ENCODE measurements at places on chromosomes 13 and 19.

DNA sequence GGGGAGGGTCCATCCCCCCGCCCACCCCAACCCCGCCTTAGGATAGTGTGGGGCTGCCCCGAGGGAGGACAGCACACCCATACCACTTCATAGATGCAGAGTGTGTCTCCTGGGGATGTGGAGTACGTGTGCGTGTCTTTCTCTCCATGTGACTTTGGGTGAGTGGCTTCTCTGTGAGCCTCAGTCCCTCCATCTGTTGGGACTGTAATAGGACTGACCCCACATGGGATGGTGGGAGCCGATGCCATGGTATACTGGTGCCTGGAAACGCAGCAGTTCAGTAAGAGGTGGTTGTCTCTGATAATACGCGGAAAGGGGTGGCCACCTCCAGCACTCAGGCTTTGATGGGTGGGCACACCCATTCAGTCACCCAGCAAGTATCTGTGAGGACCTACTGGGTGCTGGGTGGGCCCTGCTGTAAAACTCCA, 816 bp upstream of the PRKD2 start:
- ATAC-seq = no peak

- peak; percentile 99 for ATAC-seq
Observed at GRCh38 chr19:37251308-37252229, 33.6 kb downstream of the ZNF383 start.

GRCh38 chr13:23790577-23791170, 98.5 kb downstream of the MIPEP start:
- no peak for ATAC-seq

- ATAC-seq = no peak
Observed at GRCh38 chr13:49457221-49457620, 13.1 kb downstream of the SETDB2 start.

DNA sequence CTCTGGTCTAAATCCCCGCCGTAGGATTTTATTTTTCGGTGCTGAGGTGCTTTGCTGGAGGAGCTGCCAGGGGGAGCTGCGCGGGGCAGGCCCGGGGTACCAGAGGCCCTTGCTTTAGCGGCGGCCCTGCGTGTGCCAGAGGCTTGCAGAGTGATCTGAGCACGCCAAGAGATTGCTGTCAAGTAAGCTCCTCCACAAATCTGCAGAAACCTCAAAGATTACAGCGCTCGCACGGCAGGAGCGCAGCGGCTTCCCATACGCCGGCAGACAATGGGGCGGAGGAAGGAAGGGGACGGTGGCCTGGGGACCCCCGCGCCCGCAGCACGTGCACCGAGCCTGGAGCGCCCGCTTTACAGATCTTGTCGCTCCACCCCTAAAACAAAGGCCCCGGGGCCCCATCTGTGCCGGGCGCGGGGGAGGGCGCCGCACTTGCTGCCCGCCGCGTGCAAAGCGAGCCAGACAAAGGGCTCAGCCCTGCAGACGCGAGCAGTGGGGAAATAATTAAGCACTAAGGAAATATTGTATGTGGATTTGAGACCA, 9.1 kb upstream of the C19orf12 start:
- ATAC-seq = no peak

GRCh38 chr19:2332341-2333026, 4.0 kb downstream of the SPPL2B start:
- ATAC-seq = no peak

- ATAC-seq = no peak
Observed at GRCh38 chr13:41457589-41458186, 338 bp downstream of the RGCC start.

DNA sequence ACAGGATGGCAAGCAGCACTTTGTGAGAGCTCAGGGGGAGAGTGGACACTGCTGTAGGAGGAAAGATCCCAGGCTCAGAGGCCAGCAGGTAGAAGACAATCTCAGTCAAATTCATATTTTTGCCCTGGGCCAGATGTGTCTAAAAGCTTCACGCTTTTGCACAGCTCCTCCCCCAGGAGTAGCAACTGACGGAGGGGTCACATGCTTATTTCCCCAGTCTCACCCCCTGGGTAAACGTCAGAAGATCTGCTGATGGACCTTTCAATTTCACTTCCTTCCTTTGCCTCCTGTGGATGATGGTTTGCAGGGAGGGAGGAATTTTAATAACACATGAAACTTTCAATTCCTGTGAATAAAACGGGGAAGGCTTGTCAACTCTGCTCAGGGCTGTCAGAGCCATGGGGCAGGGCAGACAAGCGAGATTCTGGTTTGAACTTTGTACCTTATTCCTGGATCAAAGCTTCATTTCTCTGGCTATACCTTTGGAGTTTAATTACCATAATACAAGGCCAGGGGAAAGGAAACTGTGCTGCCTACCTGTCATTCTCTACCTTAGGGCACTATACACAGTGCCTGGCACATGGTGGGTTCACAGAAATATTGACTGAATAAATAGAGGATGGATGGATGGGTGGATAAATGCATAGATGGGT, 41.0 kb downstream of the POU4F1 start:
- ATAC-seq = no peak

GRCh38 chr13:50543782-50544181, 299.7 kb downstream of the DLEU7 start:
- no peak for ATAC-seq

- ATAC-seq = no peak
Observed at GRCh38 chr13:26822146-26822545, 61.6 kb upstream of the GPR12 start.

DNA sequence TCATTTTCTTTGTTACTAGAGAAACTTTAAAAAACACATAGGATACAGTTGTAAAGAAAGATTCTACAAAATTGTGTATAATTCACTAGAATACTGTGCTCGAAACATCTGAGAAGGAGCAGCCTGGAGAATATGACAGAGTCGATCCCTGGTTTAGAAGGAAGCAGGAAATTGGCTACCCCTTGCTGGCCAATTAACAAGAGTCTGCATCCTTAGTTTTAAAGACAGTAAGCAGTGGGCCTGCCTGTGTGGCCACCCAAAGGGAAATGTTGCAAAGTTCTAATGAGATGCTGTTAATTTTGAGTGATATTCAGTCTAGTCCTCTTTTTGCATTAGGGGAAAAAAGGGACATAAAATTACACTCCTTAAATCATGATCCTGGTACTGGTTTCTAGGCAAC, 988.6 kb downstream of the PCDH17 start:
- ATAC-seq = no peak

GRCh38 chr13:26658448-26659385, 101.2 kb downstream of the WASF3 start:
- no peak for ATAC-seq

DNA sequence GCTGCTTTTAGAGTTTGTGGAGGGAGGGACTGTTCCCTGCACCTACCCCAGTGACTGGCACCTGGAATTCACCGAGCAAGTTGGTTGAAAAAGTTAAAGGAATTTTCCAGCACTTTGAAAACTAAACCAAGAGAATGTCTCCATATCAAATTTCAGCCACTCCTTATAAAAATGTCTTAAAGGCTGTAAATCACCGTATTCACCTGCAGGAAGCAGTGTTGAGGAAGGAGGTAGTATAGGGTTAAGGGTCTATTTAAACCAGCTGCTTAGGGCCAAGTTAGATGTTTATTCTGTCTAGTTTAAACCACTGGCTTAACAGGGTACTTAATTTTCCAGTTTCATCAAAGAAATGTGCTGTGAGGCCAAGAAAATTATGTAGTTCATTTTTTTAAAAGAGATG, 3.8 kb upstream of the RAB20 start:
- ATAC-seq = no peak

DNA sequence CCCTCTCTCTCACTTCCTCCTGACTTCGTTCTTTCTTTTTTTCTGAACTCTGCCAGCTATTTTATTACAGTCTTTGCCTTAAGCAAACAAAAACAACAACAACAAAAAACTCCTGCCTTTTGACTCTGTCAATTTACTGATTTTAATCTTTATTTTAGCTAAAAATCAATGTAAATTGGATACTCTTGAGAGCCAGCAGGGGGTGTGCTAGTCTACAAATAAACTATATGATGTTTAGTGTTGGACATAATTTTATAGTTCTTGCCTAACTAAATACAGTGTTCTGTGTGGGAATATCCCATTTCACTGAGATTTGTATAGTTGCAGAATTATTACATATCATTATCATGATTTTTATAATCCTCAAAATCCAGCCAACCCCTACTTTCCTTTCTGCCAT, 1199.9 kb upstream of the SPRY2 start:
- no peak for ATAC-seq

GRCh38 chr19:50721441-50722137, 1.6 kb upstream of the CLEC11A start:
- ATAC-seq = no peak
